Muscle of leg (tissue), 16 donors: ENCODE measurements at places on chromosomes 16 and 17.

DNA sequence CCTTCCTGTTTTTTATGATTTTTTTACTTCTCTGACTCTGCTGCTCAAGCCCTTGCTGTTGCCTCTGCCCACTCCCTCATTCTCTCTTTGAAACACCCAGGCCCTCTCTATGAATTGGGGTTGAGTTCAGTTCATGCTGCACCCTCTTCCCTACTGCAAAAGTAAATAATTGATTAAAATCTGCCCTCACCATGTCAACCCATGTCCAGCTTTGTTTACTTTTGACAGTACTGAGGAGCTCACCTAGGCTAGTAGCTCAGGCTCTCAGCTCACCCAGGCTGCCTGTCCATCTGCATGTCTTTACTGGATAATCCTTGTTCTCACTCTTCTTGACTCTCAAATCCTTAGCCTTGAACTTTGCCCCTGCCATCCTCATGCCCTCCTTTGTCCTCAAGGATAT is 95.2 kb downstream of the SPACA3 start:
- no peak for DNase-seq

GRCh38 chr16:70158261-70158939 is 15.2 kb upstream of the CLEC18C start:
- no peak for DNase-seq

DNA sequence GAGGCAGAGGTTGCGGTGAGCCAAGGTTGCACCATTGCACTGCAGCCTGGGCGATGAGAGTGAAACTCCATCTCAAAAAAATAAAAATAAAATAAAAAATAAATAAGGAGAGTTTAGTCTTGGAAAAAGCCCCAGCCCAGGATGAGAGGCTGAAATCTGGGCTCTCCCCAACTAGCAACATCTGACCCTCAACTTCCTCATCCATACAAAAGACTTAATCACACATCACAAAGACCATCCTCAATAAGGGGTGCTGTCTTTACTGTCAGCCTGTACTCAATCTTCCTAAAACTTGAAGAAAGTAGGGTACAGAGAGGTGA is 11.4 kb upstream of the SLC4A1 start:
- no peak for DNase-seq

DNA sequence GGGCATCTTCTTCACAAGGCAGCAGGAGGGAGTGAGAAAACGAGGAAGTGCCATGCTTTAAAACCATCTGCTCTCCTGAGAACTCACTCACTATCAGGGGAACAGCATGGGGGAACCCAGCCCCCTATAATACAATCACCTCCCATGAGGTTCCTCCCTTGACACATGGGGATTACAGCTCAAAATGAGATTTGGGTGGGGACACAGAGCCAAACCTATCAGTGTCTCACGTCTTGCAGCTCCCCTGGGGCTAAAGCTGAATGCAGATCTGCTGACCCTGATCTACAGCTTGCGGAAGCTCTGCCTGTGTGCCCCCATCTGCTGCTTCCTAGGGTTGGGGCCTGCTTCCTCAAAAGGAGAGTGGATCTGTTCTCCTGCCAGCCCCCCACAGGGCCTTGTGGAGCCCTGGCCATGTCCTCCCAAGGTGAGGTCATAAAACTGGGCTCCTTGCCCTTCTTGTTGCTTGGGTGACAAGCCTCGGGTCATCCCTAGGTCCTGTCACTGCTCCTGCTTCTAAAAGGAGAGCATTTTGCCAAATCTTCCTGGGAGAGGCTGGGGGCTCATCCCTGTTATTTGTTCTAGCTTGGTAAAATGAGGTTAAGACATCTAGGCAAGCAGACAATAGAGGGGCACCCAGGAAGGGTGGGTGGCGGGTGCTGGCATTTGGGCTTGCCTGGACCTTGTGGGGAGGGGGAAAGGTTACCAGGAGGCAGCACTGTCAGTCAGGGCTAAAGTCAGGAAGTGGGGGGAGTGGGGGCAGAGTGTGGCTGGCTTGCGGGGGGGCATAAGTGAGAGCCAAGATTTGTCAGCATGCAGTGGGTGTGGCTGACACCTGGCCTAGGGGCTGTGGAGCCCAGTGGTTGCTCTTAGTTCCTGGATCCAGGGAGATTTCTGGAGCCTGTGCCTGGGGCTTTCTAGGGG is 16.0 kb downstream of the KRT33A start:
- no peak for DNase-seq

DNA sequence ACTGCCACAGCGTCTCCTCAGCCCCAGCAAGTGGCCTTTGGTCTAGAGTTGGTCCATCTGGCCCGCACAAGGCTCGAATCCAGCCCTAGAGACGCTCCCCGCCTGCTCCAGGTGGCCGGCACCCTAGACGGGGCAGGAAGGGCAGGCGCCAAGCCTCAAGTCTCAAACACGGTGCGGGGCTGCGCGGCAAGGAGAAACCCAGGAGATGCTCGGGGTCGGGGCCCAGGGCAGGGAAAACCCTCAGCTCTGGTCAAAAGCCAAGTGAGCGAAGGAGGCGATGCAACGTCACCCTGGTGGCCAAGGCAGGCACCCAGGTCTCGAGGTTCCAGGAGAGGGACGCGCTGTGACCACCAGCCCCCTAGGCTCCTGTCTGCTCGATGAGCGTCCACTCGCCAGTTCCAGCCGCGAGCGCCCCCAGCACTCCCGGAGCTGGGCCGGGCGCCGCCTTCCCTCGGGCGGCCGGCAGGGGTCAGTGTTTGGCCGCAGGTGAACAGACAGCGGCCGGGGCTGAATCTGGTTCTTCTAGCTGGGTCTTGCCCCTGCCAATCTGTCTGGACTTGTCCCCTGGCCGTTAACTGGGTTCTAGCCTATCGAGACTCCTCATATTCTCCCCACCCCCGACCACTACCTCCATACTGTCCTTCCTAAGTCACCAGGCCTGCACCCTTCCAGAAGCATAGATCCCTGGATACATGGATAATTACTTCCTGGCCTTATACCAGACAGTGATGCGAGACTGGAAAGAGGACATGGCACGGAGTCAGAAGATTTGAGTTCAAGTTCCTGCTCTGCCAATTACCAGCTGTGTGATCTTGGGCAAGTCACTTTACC is 44.0 kb downstream of the PRAC1 start:
- peak; percentile 50 for DNase-seq

DNA sequence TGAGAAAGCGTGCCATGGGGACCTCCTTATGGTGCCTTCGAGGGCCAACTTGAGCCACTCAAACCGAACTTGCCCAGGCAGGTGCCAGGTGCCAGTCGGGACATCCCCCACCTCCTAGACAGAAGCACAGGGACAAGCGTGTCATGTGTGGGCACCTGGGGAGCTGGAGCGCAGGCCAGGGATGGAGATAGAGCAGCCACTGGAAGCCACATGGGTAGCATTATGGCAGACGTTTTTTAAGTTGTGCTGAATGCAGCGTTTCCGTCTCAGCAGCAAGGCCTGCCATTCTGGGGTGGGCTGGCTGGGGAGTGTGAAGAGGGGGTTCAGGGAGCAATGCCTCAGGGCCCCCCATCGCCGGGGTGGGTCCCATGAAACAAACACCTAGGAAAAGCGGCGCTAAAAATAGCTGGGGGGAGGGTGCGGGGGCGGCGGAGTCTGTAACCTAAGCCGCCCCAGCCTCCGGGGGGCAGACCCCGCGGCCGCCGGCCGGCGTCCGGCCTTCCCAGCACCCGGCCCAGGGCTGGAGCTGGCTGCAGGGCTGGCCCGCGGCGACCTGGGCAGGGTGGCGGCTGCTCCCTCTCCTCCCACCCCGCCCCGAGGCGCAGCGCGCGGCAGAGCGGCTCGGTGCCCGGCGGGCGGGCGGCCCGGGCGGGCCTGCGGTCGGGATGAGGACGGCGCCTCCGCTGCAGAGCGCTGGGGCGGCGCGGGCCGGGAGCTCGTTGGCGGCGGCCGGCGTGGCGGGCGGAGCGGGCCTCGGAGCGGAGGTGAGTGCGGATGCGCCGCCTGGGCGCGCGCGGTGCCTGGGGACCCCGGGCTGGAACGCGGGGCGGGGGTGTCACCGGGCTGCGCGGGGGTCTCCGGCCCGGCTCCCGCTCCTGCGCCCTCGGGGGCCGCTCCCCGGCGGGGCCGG is at the start of gene ZNF469:
Gene ZNF469 (plus strand): TSS at position 469 of the 910 bp plus-strand sequence. CDS start 44,512 bp downstream, outside the sequence.
- no peak for DNase-seq

GRCh38 chr17:15185625-15185991 is 79.5 kb downstream of the PMP22 start:
- peak; percentile 91 for DNase-seq

DNA sequence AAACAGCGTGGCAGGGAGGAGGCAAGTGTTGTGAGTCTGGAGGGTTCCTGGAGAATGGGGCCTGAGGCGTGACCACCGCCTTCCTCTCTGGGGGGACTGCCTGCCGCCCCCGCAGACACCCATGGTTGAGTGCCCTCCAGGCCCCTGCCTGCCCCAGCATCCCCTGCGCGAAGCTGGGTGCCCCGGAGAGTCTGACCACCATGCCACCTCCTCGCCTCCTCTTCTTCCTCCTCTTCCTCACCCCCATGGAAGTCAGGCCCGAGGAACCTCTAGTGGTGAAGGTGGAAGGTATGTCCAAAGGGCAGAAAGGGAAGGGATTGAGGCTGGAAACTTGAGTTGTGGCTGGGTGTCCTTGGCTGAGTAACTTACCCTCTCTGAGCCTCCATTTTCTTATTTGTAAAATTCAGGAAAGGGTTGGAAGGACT is at the start of gene CD19:
Gene CD19 (plus strand): TSS at position 171 of the 425 bp plus-strand sequence. CDS start 30 bp downstream, at position 201.
- no peak for DNase-seq

DNA sequence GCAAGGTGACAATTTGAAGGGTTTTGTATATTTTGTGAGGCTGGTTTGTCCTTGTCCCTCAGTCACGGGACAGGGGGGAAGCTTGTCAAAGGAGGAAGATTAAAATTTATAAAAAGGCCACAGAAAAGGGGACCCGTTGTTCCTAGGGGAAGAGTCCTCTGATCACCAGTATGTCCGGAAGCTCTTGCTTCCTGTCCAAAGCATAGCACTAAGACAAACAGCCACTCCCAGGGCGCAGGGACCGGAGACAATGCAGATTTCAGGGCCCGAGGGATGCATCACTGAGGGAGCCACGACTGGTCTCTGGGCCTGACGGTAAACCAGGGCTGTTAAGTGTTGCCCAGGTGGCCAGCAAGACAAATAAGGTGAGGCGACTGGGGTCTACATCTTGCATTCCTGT is 95.2 kb downstream of the MAF start:
- peak; percentile 56 for DNase-seq

- peak; percentile 48 for DNase-seq
Observed at GRCh38 chr16:19690196-19690595, 27.8 kb downstream of the KNOP1 start.

GRCh38 chr17:43402567-43402966 is 3.8 kb downstream of the ARL4D start:
- no peak for DNase-seq

- no peak for DNase-seq
Observed at GRCh38 chr17:16037636-16038035, 38.0 kb downstream of the TTC19 start.

DNA sequence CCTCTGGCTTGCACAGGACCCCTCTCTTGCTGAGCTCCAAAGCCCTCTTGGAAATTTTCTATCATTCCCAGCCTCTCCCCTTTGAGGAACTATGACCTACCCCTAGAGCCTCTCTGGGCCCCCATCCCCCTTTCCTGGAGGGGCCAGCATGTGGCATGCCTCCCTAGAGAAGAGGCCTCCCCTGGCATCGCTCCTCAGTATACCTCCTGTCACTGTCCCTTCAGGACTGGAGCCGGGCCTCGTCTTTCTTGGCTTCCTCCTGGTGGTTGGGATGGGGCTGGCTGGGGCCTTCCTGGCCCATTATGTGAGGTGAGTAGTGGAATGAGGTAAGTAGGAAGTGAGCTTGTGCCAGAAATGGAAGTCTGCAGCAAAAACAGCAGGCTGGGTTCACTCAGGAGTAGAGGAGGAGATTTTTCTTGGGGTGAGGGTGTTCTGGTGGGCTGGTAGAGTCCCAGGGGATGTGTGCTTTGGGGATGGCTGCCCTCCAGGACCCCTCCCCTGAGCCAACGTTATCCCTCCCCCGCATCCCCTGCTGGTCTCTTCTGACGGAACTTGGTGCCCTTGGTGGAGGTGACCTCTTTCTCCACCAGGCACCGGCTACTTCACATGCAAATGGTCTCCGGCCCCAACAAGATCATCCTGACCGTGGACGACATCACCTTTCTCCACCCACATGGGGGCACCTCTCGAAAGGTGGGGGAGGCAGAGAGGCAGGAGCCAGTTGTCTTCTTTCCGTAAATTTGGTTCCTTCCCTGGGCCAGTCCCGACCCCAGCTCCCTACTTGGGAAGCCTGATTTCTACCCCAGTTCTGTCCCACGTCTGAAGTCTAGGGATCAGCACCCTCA is 4.6 kb downstream of the GUCY2D start:
- DNase-seq = no peak

DNA sequence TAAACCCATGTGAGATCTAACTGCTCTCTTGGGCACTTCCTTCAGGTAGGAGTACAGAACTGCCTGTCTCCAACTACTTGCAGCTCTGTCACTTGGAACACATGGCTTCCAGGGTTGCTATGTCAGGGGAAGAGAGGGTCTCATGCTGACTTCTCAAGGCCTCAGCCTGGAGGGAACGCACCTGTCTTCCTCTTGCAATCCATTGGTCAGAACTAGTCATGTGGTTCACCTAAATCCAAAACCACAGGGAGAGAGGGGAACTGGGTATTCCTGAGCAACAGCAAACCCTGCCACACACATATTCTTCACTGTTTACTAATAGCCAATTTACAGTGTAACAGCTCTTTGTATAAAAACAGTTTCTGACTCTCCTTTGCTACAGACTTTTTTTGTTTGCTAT is 206.1 kb downstream of the KCNJ2 start:
- DNase-seq = no peak

DNA sequence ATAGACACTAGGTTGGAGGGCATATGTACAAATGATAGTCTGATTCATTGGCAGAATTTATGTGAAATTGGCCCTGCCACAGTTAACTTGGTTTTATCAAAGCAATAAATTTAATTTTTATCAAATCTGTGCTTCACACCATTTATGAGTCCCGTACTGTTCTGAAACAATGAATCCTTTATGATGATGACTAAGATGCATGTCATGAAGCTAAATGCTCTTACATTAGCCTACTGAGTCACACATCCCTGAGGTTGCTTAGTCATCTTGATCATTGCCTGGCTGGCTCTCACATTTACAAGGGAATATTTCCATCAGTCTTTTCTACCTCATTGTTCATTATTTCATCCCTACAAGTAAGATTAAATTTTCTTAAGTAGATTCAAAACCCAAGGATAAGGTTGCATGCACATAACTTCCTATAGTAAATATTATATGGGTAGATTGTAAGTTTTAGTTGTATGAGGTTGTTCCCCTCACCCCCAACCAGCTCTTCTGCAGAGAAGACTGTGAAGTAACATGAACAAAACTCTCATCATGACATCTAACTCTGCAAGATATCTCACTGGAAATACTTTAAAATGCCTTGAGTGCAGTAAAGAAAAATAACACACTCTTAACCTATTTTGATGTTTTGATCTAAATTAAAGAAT is 170.7 kb downstream of the CYB561 start:
- peak; percentile 57 for DNase-seq

DNA sequence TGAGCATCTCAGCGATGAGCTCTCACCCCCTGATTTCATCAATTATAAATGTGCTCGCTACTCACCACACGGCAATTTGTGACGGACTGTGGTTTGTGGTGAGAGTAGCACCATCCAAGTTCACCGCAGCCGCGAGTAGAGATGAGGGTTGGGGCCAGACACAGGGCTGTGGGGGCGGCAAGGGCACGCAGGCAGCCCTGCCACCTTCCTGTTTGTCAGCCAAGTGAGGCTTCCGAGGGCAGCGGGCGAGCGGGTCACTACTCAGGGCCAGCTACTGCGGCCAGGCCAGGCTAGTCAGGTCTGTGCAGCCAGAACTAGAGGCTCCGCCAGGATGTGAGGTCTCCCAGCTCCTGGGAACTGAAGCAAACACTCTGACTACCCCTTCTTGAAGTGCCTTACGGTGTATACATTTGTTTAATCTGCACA is 39.6 kb upstream of the MEOX1 start:
- DNase-seq = no peak

GRCh38 chr16:14042706-14043105 is 28.4 kb upstream of the MRTFB start:
- DNase-seq = peak; percentile 36
